ENCODE measurements at places on chromosomes 7 and 10.
A peak's percentile ranks its signal among the peaks of the same experiment; 100 is the strongest.

- no peak for DNase-seq
Measured at GRCh38 chr10:37794305-37794976, 63.0 kb downstream of the ZNF248 start.

DNA sequence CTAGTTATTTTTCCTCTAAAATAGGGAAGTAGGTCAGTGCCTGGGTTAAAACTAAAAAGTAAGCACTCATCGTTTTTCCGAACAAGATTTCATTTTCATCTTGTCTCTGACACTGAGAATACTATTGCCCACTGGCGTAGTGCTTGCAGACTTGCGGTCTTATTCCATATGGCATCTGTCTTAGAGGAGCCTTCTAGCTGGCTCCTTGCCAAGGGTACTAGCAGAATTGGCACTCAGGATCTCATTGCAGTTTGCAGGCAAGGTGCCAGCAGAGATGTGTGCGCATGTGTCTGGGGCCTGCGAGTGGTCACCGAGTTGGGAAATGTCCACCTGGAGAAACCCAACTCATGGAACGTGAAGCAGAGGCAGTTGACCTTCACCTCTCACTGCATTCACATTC lies 143.4 kb downstream of the CELF2 start:
- DNase-seq = peak; percentile 74

DNA sequence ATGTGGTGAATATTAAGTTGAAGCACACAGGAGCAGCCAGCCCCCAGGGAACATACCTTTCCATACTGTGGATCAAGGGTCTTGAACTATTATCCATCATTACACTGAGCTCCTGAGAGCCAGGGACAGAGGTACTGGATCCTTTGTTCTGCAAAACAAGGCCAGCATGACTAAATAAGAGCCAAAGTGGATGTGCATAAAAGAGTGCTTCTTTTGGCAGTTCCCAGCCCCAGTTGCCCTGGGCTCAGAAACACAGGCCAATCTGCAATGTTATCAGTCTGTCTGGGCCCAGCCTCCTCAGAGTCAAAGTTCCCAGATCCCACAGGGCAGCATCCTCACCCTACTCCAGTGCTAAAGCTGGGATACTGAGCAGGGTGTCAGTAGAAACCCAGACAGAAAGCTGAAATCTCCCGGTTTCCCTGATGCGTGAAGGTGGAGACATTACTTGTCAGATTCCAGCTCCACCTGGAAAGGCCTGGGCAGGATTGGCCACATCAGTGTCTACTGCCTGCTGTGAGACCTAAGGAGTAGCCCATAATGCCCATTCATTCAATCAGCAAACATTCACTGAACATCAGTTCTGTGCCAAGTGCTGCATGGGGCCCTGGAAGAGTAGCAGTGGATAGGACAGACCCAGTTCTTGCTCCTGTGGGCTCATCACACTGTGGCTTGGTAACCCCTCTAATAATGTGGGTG lies 342.7 kb downstream of the CXCL12 start:
- no peak for DNase-seq

GRCh38 chr10:86337121-86337601 lies 29.4 kb downstream of the GRID1 start:
- no peak for DNase-seq

- no peak for DNase-seq
Measured at GRCh38 chr10:81472927-81473470, 402.0 kb upstream of the NRG3 start.

GRCh38 chr10:78044179-78044578 lies 10.5 kb downstream of the RPS24 start:
- DNase-seq = no peak

GRCh38 chr7:107461938-107462533 lies 7.8 kb upstream of the GPR22 start:
- DNase-seq = no peak

DNA sequence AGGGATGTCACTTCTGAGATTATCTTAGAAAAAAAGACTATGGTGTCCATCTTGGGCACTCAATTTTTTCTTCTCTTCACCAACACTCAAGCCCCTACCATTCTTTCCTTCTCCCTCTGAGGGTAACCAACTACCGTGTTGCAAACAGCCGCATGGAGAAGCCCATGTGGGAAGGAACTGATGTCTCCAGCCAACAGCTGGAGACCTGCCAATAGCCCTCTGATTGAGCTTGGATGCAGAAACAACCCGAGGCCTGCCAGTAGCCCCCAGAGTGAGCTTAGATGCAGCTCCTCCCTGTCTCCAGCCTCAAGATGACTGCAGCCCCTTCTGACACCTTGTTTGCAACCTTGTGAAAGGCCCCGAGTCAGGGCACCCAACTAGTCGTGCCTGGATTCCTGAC lies 36.4 kb upstream of the CHCHD3 start:
- peak; percentile 88 for DNase-seq

- DNase-seq = no peak
Measured at GRCh38 chr7:102943423-102944169, 30.8 kb downstream of the LRRC17 start.

DNA sequence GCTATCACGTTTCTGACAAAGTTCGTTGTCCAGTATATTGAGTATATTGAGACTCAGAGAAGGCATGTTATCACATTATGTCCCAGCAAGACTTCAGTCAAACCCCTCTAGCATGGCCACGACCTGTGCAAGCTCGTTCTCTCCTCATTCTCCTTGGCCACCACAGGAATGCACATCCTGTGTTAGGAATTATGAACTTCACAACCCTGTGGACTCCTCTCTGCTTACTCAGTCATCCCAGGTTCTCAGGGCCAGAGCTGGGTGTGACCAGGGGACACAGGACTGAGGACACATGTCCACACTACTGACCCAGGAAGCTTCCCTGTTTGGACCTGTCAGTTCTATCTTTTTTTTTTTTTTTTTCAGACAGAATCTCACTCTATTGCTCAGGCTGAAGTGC lies 4.4 kb downstream of the SH2D4B start:
- DNase-seq = no peak

- DNase-seq = no peak
Measured at GRCh38 chr10:130193493-130194193, 57.5 kb downstream of the GLRX3 start.

GRCh38 chr7:30920584-30921539 lies 9.2 kb downstream of the AQP1 start:
- DNase-seq = no peak

- DNase-seq = peak; percentile 79
Measured at GRCh38 chr7:100694098-100694745, at the start of gene GIGYF1. GIGYF1 (minus strand) TSS chr7:100694250; CDS start chr7:100688238, 6,012 bp downstream.

- DNase-seq = no peak
Measured at GRCh38 chr7:120981888-120982615, 6.5 kb upstream of the CPED1 start.

GRCh38 chr7:154620141-154620755 lies 382.7 kb downstream of the PAXIP1 start:
- no peak for DNase-seq

DNA sequence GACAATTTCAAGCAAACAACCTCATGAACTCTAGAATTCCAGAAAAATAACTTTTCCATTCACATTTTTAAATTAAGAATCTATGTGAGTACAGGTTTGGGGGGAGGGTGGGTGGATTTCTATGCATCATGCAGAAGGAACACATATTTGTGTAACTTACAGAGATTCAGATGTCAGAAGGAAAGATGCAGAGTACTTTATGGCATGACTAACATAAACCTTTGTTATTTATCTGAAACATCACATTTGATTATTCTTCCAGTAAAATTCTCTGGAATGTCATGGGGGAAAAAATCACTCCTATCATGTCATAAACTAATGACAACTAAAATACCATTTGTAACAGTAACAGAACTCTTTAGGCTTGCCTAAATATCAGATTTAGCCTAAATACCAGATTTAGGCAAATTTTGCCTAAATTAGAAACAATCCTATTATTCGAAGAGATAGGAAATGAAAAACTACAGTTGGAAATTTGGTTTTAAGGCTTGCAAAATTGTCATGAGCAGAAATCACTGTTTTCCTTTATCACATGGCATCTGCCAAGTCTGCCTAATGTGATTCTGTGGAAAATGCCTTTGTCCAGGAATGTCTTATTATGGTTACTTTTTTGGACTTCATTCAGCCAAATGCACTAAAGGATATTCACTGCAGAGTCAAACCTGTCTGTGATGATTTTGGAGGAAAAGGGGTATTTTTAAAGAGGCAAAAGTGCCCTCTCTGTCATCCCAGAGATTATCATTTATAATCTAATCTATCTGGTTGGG lies 527.7 kb upstream of the CELF2 start:
- DNase-seq = no peak

DNA sequence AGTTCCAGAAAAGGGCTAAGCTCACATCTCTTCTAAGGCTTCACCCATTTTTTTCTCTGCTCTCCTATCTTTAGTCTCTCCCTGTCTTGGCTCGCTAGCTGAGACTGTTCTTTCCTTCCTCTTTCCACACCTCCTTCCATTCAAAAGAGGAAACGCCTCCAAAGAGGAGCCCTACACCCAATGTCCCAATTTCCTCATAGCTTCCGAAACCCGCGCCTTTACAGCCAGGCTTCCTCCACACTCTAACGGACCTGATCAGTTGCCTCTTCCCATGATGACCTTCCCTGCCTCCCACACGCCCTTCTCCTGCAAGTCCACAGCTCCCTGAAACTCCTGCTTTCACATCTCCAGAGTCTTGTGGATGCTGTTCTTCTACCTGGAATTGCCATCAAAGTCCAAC lies 71.7 kb downstream of the COBL start:
- DNase-seq = no peak

- no peak for DNase-seq
Measured at GRCh38 chr10:37934791-37935190, 41.7 kb downstream of the ZNF25 start.

- no peak for DNase-seq
Measured at GRCh38 chr10:16942381-16943078, 125.3 kb upstream of the RSU1 start.

GRCh38 chr10:97355571-97355975 lies 21.0 kb upstream of the FRAT2 start:
- DNase-seq = no peak

- no peak for DNase-seq
Measured at GRCh38 chr10:46527241-46527811, 29.1 kb downstream of the GPRIN2 start.

DNA sequence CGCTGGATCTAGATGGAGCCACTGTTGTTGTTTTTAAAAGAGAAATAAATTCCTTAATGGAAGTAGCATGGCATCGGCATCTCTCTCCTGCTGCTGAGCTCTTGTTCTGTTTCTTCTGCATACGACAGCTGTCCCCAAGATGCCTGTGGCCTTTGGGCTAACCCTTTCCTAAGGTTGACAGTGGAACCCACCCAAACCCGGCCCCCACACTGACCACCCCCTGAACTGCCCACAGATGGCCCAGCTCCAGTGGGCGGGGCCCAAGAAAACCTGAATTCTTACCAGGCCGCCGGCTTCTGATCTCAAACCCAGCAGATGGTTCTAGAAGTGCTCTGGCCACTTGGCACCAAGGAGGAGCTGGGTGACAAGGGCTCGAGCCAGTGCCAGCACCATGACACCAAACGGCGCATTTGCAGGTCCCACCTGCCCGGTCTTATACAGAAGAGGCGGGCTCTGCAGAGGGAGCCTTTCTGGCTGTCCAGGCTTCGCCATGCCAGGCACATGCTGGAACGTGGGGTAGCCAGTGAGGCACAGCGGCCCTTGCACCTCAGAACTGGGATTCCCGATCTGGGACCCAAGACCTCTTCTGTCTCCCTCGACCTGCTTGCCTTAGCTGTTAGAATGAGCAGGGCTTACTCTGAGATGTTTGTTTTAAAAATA lies 82.7 kb downstream of the RGS10 start:
- no peak for DNase-seq

- DNase-seq = no peak
Measured at GRCh38 chr7:27526131-27526530, 136.6 kb downstream of the HIBADH start.

DNA sequence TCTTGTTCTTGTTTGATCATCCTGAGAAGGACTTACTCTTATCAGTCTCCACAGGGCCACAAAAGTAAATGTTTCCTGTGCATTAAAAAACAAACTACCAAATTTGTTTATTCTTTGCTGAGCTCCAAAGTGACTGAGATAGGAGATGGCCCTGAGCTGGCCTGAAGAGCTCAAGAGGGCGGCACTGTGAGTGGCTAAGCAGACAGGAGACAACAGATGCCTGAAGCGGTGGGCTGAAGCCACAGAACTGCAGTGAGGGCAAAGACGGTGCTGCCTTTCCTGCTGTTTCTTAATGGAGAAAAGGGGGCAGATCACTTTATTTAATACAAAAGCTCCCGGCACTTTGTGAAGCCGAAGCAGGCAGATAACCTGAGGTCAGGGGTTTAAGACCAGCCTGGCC lies 379.6 kb downstream of the ARL4A start:
- no peak for DNase-seq

DNA sequence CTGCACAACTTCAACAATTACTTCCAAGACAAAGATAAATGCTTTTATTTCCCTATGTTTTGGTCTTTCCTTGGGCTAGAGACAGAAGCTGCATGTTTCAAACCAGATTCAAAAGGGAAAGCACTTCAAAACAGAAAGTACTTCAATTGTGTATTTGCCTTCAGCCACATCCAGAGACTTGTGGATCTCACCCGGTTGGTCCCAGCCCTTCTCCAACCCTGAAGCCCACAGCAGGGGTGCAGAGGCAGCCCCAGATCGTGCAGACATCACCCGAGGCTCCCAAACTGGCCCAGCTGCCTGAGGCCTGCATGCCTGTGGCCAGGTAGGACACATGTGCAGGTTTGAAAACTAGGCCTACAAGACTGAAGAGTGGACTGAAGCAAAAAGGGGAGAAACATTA lies 80.8 kb downstream of the ALOX5 start:
- no peak for DNase-seq
